ENCODE measurements at places on chromosomes 2 and 18.

DNA sequence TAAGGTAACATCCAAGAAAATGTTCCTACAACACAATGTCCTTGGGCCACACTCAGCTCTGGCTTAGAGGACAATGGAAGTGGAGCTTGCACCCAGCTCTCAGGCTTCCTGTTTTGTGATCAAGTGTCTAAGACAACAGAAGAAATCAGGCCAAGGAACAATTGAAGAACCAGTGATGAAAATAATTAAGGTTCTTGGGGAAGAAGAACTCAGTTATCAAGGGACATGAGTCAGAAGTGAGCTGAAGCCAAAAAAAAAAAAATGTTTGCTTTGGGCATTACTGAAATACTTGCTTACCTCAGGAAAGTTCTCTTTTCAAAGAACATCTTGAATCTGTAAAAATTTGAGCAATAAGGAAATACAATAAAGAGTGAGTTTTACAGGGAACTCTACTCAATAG lies 299.0 kb downstream of the FBXO15 start:
- DNase-seq, result peak; percentile 88

DNA sequence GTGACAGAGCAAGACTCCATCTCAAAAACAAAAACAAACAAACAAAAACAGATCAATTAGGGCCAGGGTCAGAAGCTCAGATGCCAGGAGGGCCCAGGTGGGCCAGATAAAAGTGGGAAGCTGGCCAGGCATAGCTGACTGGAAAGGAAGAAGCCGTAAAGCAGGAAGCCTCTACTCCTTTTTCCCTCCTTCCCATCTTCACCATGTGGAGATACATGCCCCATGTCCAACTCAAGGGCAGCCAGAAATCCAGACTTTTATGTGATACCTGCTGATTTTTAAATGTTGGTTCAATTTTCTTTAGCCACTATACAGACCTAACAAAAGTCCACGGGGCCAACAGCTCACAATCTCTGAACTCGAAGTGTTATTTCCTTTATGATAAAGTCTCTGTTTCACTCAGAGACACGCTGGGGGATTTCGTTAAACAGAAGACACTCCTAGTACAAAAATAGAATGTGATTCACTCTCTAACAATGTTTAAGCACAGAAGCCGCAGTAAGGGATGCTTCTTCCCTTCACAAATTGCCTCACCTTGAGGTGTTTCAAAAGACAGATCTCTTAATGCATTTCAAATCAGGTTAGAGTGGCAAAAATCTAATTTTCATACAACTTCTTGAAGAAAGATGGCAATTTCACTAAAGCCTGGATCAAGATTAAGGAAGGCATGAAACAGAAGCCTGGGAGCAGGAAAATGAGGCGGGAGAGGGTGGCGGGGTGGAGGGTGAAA lies 14.0 kb downstream of the TMEM247 start:
- DNase-seq, result peak; percentile 82

- no peak for DNase-seq
These were observed 77.5 kb downstream of the NCK2 start for GRCh38 chr2:105822186-105822585.

DNA sequence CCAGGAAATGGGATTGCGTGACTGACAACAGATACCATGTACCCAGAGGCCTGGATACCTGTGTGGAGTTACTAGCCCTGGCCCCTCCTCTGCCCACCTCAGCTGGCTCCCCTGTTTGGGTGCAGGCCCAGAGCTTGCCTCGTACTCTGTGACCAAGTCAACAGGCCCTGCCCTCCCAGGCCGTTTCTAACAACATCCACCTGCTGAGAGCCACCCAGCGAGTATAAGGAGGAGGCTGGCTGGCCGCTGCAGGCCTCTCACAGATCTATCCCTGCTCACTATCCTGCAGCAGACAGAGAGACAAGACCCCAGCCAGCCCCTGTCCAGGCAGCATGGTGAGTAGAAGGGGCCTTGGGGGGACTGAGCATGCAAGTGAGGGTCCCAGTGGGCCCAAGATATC lies 12.5 kb upstream of the TUBA4A start:
- DNase-seq, result no peak

- peak; percentile 11 for DNase-seq
These were observed 55.8 kb downstream of the TTC27 start for GRCh38 chr2:32683520-32684086.

DNA sequence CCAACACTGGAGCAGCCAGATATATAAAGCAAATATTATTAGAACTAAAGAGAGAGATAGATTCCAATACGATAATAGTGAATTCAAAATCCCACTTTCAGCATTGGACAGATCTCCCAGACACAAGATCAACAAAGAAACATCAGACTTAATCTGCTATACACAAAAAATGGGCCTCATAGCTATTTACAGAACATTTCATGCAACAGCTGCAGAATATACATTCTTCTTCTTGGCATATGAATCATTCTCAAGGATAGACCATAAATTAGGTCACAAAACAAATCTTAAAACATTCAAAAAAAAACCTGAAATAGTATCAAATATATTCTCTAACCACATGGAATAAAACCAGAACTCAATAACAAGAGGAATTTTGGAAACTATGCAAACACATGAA lies 23.8 kb upstream of the BAZ2B start:
- DNase-seq, result no peak

GRCh38 chr2:208025037-208025813 lies at the start of gene PLEKHM3:
TSS of gene PLEKHM3 (minus strand) at chr2:208025527. CDS start at chr2:208001639, 23,888 bp downstream.
- peak; percentile 82 for DNase-seq

DNA sequence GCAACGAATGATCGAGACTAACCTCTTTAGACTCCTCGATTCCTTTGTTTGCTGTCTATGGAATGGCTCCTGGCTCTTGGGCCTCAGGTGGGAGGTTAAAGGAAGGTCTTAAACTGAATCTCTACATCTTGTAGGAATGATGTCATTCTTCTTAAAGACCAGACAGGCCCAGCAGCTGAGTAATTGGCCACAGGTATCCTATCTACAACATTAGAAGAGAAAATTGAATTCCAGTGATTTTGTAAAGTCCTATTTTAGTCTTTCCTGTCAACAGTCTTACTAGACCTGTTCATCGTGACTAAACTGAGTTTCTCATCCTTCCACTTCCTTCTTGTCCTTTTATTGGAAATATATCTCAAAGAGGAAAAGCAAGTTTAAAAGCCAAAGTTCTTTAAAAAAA lies 274.8 kb downstream of the ALPK2 start:
- no peak for DNase-seq

Measured in IMR-90 (cell line).